D341Med (cell line): ENCODE measurements at places on chromosomes 16 and 17.

- no peak for DNase-seq
These were observed 3.6 kb downstream of the ACADVL start for GRCh38 chr17:7223375-7223774.

GRCh38 chr17:28663723-28664122 is 1.7 kb downstream of the SUPT6H start:
- DNase-seq = no peak

GRCh38 chr17:44408786-44409185 is 19.3 kb upstream of the ITGA2B start:
- DNase-seq = no peak

GRCh38 chr17:72971226-72971880 is 121.1 kb downstream of the SLC39A11 start:
- no peak for DNase-seq

GRCh38 chr16:67672739-67673662 is 6.4 kb downstream of the C16orf86 start:
- peak; percentile 81 for DNase-seq

DNA sequence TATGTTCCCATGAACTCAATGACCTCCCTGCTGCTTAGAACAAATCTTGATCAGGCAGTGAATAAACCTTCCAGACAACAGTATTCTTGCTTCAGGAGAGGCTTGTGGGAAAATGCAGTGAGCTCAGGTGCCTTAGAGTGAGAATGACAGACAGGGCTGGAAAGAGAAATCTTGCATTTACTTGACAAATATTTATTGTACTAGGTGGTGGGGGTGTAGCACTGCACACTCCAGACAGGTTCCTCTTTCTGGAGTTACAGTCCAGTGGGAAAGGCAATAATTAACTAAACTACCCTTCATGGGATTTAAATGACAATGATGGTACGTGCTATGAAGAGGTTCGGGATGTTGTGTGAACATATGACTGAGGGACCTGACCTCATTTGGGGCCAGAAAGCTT is 182.9 kb downstream of the SHISA9 start:
- no peak for DNase-seq

GRCh38 chr17:61442878-61443474 is 9.2 kb upstream of the TBX4 start:
- no peak for DNase-seq

DNA sequence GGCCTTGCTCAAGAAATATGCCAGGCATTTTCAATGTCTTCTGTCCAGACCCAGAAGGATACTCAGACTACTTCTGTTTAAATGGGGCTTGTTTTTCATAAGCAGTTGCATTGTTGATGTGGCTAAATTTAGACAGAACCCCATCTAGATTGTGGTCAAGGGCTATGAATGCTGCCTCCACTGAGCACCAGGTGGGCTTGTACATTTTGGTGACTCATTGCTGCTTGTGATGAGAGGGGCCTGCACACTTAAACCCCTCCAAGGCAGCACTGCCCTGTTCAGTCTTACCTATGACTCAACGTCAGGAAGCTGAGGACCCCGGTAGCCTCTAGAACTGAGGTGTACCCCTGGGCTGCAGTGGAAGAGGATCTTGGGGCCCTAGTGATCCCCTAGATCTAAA is 144.0 kb downstream of the PRKCA start:
- DNase-seq = no peak

DNA sequence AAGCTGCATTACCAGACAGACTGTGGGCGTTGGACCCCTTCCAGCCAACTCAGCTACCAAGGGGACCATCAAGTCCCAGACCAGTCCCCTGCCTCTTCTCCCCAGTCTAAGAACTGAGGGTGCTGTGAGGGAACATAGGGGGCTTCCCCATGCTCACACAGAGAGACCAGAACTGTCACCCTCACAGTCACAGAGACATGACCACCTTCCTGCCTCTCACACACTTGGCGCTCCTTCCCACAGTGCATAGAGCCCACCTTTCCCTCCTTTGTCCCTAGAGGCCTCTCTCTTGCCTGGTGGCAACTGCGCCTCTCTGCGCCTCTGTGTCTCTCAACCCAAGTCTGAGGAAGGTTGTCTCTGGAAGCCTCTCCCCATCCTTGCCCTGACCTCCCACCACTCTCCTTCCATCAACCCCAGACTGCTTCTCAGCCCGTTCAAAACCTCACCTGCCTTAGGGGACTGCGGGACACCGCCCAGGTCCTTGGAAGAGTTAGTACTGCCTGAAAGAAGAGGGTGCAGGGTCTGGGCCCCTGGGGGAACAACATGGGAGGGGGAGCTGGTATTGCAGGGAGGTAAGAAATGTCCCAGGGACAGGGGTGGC is 6.1 kb upstream of the LHX1 start:
- DNase-seq = no peak

DNA sequence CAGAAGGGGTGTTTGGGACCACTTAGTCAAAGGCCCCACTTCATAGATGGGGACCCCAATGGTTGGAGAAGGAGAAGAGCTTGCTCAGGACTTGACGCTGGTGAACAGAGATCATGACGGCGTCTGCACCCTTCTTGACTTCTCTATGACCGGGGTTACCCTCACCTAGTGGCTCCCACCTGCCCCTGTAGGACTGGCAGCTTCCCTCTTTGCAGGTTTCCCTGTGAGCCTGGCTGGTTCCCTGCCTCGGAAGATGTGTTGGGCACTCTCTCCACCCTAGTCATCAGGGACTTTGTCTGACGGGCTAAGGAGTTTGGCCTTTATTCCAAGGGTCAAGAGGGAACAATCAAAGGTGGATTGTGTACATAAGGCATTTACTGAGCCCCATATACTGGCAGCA is 22.7 kb downstream of the TBX4 start:
- no peak for DNase-seq

DNA sequence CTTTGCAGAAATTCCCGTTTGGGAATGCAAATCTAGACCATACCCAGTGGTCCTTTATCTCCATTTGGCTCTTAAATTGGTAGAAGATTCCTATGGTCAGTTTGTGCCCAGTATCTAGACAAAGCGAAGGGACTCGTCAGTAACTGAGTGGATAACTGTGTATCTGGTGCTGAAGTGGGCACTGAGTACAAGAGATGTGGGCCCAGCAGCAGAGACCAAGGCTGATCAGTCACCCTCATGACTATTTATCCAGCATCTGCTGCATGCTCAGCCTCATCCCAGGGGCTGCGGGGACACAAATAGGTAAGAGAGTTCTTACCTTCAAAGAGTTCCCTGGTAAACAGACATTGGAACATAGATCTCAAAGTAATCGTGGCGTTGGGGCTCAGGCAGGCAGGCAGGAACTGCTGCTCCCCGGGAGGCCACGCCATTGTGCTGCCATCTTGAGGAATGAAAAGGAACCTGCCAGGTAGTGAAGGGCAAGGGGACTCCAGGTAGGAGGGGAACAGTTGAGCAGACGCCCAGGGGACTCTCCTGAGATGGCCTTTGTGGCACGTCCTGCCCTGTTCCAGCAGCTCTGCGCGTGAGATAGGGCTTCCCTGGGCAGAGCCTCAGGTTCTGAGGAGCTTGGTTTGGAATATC is 10.3 kb downstream of the NT5M start:
- peak; percentile 63 for DNase-seq

DNA sequence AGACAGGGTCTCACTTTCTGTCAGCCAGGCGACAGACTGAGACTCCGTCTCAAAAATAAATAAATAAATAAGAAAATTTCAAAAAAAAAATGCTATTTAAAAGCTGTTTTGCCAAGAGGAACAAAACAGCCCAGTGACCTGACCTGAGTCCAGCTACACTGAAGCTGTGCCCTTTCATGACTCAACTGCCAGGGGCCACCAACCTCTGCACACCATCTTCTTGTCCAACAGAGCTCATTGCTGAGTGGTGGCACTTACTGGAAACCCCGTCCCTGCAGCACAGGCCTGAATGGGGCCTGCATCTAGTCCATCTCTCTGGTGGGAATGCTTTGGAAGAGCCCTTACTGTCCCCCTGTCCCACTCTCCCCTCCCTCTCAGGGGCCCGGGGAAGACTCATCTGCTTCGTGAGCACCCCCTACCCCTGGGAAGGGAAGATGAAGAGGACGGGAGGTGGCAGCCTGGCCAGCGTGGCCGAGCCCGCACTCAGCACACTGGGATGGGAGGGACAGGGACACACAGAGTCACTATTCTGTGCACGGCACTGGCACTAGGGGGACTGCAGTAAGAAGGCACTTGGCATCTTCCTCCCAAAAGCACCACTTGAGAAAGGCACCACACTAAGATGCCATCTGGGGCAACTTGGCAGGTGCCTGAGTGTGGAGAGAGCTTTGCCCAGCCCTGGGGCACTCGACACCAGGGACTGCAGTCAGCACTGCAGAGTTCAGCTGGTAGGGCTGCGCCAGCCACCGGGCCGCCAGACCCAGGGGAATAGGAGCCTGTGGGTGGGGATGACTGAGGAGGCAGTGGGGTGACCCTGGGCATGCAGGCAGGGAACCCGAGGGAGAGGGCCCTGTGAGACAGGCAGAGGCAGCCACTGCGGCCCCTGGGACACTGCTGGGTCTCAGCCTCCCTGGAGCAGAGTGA is 13.5 kb downstream of the FBXO31 start:
- peak; percentile 46 for DNase-seq

- DNase-seq = no peak
These were observed 156.3 kb upstream of the ZKSCAN2 start for GRCh38 chr16:25413975-25414374.

DNA sequence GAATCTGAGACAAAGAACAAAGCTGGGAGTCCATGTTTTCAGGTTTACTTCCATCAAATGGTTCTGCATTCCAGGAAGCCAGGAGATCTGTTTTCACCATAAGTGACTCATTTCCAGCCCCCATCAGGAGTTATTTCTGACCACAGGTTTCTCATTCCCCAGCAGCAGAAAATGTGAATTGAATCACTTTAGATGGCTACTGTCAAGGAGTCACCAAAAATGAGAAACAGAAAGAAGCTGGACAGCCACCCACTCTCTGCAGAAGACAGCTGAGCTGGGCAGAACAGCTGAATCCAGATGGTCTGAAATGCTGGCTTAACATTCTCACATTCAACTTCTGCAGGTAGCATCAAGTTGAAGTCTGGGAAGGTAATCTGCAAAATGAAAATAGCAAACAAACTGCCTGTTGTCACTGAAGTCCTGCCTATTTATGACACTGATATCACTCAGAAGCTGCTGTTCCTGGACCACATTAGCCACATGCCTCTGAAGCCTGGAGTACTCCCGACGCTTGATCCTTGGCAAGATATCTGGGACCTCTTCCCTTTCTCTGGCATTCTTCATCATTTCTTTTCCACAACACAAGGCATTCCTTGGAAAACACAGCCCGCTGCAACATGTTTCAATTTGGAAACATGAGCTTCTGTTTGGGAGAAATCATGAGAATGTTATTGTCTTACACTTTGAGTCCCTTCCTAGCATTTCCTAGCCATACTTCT is 15.3 kb downstream of the CCL11 start:
- no peak for DNase-seq

GRCh38 chr17:1164935-1165556 is 14.7 kb downstream of the ABR start:
- DNase-seq = no peak

DNA sequence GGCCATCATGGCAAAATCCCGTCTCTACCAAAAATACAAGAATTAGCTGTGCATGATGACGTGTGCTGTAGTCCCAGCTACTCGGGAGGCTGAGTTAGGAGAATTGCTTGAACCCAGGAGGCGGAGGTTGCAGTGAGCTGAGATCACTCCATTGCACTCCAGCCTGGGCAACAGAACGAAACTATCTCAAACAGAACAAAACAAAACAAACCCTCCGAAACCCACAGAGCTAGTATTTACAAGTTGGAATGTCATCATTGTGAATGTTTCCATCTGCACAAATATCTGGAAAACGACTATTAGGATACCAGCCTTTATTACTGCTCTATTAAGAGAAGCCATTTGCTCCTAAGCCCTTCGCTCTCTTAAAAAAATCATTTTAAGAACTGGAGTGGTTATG is 26.0 kb downstream of the SMARCE1 start:
- no peak for DNase-seq

- no peak for DNase-seq
These were observed 42.7 kb downstream of the CPPED1 start for GRCh38 chr16:12760819-12761611.

DNA sequence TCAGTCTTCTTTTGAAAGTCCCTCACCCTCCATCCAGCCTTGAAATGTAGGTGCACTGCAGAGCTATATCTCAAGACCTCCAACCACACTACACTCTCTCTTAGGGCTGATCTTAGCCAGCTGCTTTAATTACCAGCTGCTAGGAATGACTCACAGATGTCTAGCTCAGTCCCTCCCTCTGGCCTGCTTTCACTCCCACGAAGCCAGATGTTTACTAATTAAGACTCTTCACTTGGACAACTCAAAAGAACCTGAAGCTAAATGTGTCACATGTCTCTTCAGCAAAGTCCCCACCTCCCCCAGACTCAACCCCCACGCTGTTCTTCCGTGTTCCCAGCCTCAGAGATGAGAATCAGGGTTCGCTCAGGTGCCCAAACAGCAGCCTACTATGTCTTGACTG is 2.6 kb downstream of the GTF3C1 start:
- no peak for DNase-seq

- DNase-seq = no peak
These were observed 239.4 kb downstream of the MRTFB start for GRCh38 chr16:14310519-14310991.

DNA sequence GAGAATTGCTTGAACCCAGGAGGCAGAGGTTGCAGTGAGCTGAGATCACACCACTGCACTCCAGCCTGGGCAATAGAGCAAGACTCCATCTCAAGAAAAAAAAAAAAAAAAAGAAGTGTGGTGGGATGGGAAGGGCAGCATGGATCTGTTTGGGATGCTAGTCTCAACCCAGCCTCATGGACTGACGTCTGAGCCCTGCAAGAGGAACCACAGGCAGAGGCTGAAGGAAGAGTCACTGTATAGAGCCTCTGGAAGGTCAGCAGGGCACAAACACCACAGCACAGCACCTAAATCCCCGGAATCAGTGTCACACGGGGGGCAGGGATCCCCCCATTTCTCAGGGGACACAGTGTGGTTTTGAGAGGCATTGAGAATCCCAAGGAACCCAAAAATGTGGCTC is 10.9 kb upstream of the CXCL16 start:
- no peak for DNase-seq

GRCh38 chr16:1696863-1697262 is 9.1 kb upstream of the MAPK8IP3 start:
- no peak for DNase-seq

DNA sequence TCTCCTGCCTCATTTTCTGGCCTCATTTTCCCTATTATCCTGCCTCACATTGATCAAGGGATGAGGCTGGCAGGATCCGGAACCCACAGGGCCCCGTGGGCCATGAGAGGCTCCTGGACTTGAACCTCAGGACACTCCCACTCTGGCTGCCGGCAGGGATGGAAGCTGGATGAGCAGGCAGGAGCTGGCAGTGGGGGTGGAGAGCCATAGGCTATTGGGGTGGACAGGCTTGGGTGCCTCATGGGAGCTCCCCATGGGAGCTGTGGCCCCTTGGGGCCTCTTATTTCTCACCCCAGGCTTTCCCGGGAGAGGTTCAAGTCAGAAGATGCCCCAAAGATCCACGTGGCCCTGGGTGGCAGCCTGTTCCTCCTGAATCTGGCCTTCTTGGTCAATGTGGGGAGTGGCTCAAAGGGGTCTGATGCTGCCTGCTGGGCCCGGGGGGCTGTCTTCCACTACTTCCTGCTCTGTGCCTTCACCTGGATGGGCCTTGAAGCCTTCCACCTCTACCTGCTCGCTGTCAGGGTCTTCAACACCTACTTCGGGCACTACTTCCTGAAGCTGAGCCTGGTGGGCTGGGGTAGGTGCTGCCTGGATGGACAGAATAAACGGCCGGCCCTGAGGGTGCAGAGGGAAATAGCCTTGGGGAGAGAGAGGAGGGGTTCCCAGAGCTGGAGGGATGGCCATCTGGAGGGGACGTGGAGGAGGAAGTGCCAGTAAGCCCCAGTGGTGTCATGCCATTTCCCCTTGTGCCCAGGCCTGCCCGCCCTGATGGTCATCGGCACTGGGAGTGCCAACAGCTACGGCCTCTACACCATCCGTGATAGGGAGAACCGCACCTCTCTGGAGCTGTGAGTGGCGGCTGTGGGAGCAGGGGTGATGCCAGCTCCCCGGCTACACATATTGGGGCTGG is 10.7 kb upstream of the DRC7 start:
- DNase-seq = no peak
